ENCODE measurements at places on chromosomes 5 and 9. TPM values are rescaled to one million over a fixed set of nuclear protein-coding genes. Genes with fewer than 3 reads are reported as not detected.

- no peak for DNase-seq
These were observed 27.1 kb downstream of the FRMD3 start for GRCh38 chr9:83511051-83511450.

- no peak for DNase-seq
These were observed 24.0 kb upstream of the KLF9 start for GRCh38 chr9:70438341-70438928.

- peak; percentile 69 for DNase-seq
These were observed at the start of gene OLFM1 for GRCh38 chr9:135087489-135087792. Gene OLFM1 (plus strand): TSS chr9:135087668. CDS start chr9:135087990, 322 bp downstream.

DNA sequence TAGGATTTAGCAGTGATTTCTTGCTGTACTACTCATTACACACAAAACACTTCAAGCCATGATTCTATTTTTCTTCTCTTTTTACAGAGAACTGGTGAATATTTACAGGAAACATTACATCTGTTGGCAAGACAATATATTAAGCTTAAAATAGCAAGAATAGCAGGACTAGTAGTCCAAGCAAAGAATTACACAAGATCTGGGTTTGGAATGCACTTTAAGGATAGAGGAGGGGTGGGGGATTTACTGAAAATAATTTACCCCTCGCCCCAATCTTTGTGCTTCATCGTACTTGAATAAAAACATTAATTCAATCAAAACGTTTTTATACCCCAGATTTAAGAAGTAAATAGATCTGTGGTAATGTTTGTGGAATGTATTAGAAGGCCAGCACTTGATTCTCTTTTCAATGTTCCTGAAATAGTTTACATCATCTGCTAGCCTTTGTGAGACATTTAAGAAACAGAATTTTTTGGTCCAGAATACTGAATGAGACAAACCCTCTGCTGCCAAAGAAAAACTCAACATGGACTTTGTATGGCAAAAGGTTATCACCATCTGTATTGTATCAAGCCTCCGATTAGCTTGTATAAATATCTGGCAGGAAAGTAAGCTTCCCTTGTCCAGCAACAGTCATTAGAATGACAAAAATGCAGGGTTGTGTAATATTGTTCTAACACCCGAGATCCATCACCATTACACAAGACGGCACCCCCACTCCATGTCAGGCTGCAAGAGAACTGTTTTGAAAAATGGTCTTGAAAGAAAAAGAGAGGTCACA, 23.8 kb downstream of the SVEP1 start:
- peak; percentile 80 for DNase-seq

Gene FAM151B
- 17.6 TPM for total RNA-seq

Gene C9orf50
- total RNA-seq: not detected

Data from uterus (tissue), 4 donors.